ENCODE measurements at places on chromosomes 7 and 10. TPM values are rescaled to one million over a fixed set of nuclear protein-coding genes. Genes with fewer than 3 reads are reported as not detected.

GRCh38 chr7:147279514-147279913 lies 1162.9 kb downstream of the CNTNAP2 start:
- no peak for DNase-seq

- DNase-seq = peak; percentile 21
Observed at GRCh38 chr7:73308074-73308664, 457 bp downstream of the NSUN5 start.

DNA sequence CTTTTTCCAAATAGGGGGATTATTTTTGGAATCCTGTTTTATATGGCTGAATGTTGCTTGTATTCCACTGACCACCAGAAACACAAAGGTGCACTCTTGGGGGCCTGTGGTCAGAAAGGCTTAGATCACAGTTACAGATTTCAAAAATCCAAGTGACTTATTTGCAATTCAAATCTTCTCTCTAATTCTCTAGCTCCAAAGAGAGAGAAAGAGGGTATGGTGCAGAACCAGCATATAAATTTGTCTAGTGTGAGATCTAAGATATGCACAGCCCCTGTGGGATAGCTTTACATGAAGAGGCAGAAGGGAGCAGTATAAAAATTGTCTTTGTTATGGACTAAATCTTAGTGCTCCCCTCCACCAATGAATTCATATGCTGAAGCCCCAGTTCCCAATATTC lies 1121.7 kb upstream of the CELF2 start:
- no peak for DNase-seq

GRCh38 chr7:116431787-116432526 lies 67.6 kb upstream of the CAV2 start:
- DNase-seq = no peak

DNA sequence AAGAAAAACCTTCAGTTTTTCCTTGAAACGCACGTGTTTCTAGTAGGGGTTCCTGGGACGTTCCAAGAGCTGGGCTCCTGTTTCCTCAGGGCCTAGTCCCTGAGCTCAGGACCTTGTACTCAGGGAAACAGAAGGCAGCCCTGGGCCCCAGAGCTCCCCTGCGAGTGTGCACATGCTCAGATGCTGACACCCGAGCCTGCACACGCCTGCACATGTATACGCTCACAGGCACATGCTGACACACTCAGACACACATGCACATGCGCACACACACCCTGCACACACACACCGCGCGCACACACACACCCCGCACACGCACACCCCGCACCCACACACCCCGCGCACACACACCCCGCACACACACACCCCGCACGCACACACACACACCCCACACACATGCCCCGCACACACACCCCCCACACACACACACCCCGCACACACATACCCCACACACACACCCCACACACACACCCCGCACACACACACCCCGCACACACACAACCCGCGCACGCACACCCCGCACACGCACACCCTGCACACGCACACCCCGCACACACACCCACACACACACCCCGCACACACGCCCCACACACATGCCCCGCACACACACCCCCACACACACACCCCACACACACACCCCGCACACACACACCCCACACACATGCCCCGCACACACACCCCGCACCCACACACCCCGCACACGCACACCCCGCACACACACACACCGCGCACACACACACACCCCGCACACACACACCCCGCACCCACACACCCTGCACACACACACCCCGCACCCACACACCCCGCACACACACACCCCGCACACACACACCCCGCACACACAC lies 52.2 kb downstream of the CALML3 start:
- DNase-seq = peak; percentile 71

DNA sequence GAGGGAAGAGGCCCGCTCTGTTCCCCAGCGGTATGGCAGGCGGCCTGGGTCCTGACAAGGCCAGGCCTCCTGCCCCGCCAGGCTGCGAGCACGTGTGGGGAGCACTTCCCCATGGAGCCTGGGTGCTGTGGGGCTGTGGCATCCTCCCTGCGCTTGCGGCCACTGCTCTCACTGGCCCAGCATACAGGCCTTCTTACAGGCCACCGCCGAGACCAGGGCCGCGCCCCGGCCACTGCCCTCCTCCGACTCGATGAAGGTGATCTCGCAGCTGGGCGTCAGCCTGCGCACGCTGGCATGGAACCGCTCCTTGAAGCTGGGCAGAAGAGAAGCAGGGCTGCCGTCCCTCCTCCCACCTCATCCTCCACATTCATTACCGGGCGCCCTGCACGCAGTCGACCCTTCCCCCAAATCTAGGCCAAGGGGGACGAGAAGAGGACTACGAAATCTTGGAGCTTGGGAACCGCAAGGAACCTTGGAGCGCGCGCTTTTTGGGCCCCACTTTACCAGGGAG lies 3.9 kb upstream of the MYL7 start:
- DNase-seq = peak; percentile 12

- no peak for DNase-seq
Observed at GRCh38 chr10:13717571-13717935, 130.8 kb downstream of the PRPF18 start.

DNA sequence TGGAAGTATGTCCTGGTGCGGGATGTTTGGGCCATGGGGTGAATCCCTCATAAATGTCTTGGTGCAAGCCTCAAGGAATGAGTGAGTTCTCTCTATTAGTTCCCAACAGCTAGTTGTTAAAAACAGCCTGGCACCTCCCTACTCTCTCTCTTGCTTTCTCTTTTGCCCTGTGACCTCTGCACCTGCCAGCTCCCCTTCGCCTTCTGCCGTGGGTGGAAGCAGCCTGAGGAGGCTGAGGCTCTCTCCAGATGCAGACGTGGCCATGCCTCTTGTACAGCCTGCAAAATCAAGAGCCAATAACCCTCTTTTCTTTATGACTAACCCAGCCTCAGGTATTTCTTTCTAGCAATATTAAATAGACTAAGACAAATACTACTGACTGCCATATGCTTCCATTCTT lies 210.3 kb downstream of the POM121L12 start:
- DNase-seq = no peak

DNA sequence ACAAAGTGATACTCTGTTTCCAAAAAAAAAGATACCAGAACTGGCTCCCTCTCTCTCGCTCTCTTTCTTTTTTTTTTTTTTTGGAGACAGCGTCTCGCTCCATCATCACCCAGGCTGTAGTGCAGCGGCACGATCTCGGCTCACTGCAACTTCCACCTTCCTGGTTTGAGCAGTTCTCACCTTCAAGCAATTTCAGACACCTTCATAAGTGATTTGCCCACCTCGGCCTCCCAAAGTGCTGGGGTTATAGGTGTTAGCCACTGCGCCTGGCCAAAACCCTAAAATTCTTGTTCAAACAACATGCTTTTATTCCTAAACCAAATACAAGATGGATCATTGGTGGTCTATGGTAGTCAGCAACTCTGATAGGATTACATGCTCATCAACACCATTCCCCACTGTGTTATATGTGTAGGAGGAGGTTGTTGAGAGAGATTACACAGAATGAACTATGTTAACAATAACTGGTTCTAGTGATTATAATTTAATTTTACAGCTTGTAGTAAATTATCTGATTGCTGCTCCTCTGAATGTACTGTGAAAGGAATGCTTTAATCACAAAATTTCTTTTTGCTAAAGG lies 15.5 kb downstream of the ACBD5 start:
- DNase-seq = no peak

DNA sequence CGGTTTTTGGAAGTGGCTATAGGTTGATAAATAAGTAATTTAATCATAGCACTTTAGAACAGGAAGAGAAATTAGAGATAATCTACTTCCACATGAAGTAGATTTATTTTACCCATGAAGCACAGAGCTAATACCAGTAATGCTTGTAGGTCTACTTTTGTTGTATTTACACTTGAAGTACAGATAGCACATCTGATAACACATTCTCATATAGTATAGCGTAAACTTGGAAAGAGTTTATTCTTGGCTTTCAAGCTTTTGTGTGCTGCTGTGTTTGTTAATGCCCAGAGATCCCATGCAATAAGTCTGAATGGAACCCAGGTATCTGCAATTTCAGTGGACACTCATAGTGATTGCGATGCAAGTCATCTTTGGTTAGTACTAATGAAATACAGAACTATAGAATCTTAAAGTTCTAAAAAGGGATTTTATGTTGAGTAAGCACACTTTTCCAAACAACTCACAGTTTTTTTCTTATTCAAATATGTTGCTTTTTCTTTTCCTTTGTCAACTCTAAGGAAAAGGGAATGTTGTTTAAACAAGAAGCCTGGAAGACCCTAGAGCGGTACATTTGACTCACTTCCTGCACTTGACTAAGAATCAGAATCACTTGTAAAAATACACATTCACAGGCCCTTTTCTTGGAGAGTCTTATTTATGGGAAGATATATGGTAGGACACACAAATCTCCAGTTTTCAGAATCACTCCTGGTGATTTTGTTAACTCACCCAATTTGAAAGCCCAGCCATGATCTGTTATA lies 105.8 kb downstream of the GNAI1 start:
- no peak for DNase-seq

GRCh38 chr7:2409745-2410414 lies 6.5 kb downstream of the CHST12 start:
- DNase-seq = no peak

DNA sequence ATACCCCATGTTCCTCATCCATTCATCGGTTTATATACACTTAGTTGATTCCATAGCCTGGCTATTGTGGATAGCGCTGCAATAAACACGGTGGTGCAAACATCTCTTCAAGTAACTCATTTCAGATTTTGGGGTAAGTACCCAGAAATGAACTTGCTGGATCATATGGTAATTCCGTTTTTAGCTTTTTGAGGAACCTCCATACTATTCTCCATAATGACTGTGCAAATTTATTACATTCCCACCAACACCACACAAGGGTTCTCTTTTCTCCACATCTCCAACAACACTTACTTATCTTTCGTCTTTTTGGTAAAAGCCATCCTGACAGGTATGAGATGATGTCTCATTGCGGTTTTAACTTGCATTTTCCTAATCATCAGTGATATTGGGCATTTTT lies 3.7 kb downstream of the NPFFR1 start:
- no peak for DNase-seq

GRCh38 chr10:6091630-6092029 lies 2.8 kb downstream of the RBM17 start:
- no peak for DNase-seq

GRCh38 chr10:103668351-103669242 lies 175.1 kb downstream of the NEURL1 start:
- DNase-seq = no peak

- DNase-seq = no peak
Observed at GRCh38 chr10:126315494-126316177, 72.6 kb downstream of the ADAM12 start.

DNA sequence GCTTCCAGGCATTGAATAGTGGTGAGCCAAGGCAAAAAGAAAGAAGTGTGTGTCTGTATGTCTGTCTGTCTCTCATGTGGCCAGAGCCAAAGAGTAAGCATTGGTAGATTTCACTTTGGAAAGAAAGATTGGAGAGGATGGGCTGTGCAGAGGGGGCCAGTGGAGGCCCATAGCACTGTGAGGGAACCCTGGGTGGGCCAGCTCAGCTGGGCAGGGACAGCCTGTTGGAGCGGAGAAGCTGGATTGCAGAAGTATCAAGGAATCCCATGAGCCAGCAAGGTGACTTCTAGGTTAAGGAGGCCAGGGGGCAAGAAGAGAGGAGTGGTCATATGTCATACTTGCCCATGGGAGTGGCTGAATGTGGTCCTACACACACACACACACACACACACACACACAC lies 1.5 kb upstream of the GRID1 start:
- DNase-seq = peak; percentile 26

DNA sequence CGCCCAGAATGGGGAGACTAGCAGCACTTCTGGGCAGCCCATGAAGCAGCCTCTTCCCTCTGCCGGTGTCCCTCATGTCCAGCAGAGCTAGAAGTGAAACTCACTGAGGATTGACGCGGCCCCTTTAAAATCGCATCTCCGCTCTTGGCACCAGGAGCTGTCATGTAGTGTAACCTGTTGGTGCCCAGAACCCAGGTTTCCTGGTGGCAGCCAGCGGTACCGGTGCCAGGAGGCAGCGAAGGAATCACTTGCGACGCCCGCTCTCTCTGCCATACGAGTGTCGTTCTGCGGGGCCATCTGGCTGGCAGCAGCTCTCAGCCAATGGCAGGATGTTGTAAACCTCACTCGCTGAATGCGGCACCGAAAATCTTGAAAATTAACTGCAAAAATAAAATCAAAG lies 82.7 kb downstream of the CUX1 start:
- DNase-seq = no peak

GRCh38 chr7:42193471-42194129 lies 43.4 kb downstream of the GLI3 start:
- no peak for DNase-seq

GRCh38 chr7:18583305-18583704 lies 87.8 kb downstream of the HDAC9 start:
- no peak for DNase-seq

- DNase-seq = peak; percentile 59
Observed at GRCh38 chr7:113099284-113099919, 12.8 kb upstream of the GPR85 start.

DNA sequence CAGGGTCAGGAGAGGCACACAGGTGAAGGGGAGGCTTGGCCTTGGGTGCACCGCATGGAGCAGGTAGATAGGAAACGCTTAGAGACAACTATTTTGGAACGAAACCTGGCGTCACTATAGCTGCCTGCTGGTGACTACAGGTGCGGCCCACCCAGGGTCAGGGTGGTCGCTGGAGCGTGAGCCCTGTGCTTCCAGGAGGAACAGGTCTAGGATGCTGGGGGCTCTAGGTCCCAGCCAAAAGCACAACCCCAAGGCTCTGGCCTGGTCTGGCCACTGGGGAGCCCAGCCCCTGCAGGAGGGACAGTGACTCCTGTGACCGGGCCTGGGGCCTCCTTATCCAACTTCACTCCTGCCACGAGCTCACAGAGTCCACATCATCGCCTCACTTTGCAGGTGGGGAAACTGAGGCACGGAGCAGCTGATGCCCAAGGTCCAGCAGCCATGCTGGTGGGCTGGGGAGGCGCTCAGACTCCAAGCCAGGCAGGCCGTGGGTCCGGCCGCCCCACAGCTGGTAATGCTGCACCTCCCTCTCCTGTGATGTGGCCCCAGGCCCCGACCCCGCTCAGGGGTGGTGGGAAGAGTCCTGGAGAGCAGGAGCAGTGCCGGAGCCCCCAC lies 9.0 kb downstream of the LFNG start:
- DNase-seq = no peak

The PLXNA4 gene
- total RNA-seq = 0.58 TPM

The PGAM2 gene
- total RNA-seq = not detected

The ITPRID1 gene
- total RNA-seq = 0.26 TPM

The TLX1 gene
- total RNA-seq = 2.3 TPM

The ZNF488 gene
- total RNA-seq = 5.6 TPM

The SP4 gene
- total RNA-seq = 15.1 TPM

The CD36 gene
- total RNA-seq = not detected

The GET4 gene
- 124 TPM for total RNA-seq

The PRLHR gene
- total RNA-seq = not detected

The IGFBP1 gene
- not detected for total RNA-seq

The CTTNBP2 gene
- 3.2 TPM for total RNA-seq

The IFIT1B gene
- not detected for total RNA-seq

The SPDYE1 gene
- not detected for total RNA-seq

The NUTM2A gene
- total RNA-seq = 0.21 TPM

The HOXA7 gene
- 19.7 TPM for total RNA-seq

The OR2A5 gene
- total RNA-seq = not detected

The ELOVL3 gene
- 1.4 TPM for total RNA-seq

The GBX1 gene
- not detected for total RNA-seq

The ANKRD30A gene
- not detected for total RNA-seq

The TACR2 gene
- 0.57 TPM for total RNA-seq

The FAM25A gene
- not detected for total RNA-seq

The RAB19 gene
- 3.8 TPM for total RNA-seq

The INSYN2A gene
- total RNA-seq = not detected
